ENCODE measurements at places on chromosomes 3 and 15. TPM values are rescaled to one million over a fixed set of nuclear protein-coding genes. Genes with fewer than 3 reads are reported as not detected.

- H3K27me3 ChIP-seq: peaks cover 27% of the 10 kb centered on the region
- peaks cover 8% of the 10 kb centered on the region for H3K4me1 ChIP-seq
- no peak overlapping the region for H3K4me3 ChIP-seq
- H3K36me3 ChIP-seq: no peaks in the 10 kb centered on the region
- H3K27ac ChIP-seq: no peak overlapping the region
Observed at GRCh38 chr3:126540951-126541627, 17.1 kb downstream of the CHST13 start.

DNA sequence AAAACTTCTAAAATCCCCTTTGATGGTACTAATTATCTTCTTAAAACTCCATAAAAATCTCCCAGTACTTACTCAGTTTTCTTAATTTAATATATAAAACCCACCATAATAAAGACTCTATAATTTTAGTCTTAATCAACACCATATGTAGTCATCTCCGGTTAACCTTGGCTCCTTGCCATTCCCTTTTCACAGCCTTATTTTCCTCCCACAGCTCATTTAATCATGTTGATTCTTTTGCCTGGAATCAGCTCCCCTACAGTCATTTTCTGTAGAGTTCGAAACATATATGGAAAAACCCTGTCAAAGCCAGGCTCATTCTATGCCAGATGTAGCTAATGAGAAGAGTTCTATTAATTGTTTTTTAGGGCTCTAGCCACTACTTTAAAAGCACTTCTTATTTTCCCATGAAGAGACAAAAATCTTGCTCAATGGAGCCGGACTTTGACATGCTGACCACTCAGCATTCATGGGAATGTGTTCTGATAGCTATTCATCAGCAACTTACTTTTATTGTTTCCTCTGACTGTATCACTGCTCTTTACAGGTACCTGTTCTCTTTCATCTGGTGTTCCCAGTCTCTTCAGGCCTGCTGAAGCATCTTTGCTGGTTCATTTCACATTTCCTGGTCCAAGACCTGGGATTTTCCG is 573.4 kb downstream of the NAALADL2 start:
- no peaks in the 10 kb centered on the region for H3K36me3 ChIP-seq
- H3K27me3 ChIP-seq: no peaks in the 10 kb centered on the region
- no peaks in the 10 kb centered on the region for H3K4me1 ChIP-seq
- H3K4me3 ChIP-seq: no peak overlapping the region
- no peak for DNase-seq

Gene ESYT3
- 40.3 TPM for total RNA-seq

DNA sequence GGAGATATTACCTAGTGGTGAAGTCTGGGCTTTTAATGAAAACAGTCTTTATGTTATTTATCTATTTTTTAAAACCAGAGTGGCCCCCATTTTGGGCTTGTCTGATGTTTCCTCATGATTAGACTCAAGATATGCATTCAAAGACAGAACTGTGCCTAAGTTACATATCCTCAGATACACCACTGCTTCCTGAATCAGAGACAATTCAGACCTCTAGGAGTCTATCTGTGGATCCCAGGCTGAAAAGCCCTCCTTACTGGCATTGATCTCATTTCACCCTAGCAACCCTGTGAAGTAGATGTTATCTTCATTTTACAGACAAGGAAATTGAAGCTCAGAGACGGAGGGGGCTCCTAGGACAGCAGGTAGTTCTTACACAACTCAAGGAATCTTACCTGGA is 16.8 kb upstream of the TGM5 start:
- H3K4me3 ChIP-seq: no peak overlapping the region
- DNase-seq: no peak
- peaks cover 10% of the 10 kb centered on the region for H3K27me3 ChIP-seq
- no peak overlapping the region for H3K27ac ChIP-seq
- H3K36me3 ChIP-seq: no peaks in the 10 kb centered on the region

Gene DUOX2
- 4.0 TPM for total RNA-seq

DNA sequence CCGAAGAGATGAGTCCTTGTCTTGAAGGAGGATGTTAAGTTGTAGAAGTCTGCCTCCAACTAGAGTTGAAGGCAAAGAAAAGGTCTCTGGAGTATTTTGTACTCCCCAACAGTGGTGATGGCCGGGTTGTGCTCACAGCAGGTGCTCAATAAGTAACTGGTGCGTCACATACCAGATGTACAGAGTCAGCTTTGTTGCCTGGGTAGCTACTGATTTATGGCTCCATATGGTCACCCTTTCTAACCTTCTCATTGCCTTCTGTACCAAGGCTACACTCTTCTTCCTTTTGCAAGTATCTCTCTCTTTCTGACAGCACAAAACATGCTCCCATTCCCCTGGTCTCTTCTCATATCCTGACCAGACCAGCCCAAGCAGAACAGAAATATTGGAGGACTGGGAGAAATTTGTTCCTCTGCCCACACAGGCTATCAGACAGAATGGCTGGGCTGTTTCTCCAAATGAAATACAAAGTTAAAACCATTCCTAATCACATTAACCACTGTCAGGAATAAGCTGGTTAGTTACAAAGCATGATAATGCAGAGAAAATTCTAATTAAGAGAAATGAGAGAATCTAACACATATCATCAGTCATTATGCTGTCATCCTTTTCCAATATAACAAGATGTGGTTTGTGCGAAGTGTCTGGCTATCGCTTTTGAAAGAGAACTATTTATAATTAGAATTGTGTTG is 150.1 kb upstream of the LRRN1 start:
- H3K27me3 ChIP-seq: no peaks in the 10 kb centered on the region
- H3K36me3 ChIP-seq: no peaks in the 10 kb centered on the region
- H3K4me3 ChIP-seq: no peak overlapping the region
- H3K4me1 ChIP-seq: no peaks in the 10 kb centered on the region

Gene SHC4
- total RNA-seq: 0.68 TPM

DNA sequence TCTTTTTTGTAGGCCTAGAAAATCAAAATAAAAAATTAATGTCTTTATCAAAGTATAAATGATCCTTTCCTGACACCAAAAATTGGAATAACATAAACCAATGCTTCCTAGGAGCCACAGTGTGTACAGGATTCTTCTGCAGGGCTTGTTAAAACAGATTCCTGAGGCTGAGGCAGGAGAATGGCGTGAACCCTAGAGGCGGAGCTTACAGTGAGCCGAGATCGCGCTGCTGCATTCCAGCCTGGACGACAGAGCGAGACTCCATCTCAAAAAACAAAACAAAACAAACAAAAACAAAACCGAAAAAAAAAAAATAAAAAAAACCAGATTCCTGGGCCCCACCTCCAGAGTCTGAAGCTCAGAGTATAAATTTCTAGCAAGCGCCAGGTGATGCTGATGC is 78.0 kb downstream of the PEX5L start:
- no peak for DNase-seq
- H3K4me1 ChIP-seq: no peaks in the 10 kb centered on the region
- no peak overlapping the region for H3K4me3 ChIP-seq
- no peaks in the 10 kb centered on the region for H3K36me3 ChIP-seq
- H3K27me3 ChIP-seq: no peaks in the 10 kb centered on the region

- DNase-seq: no peak
- H3K27ac ChIP-seq: no peak overlapping the region
- no peaks in the 10 kb centered on the region for H3K36me3 ChIP-seq
- H3K4me3 ChIP-seq: no peak overlapping the region
- H3K4me1 ChIP-seq: no peaks in the 10 kb centered on the region
- H3K27me3 ChIP-seq: no peaks in the 10 kb centered on the region
Observed at GRCh38 chr3:125767641-125768040, 172.3 kb upstream of the OSBPL11 start.

Gene UBA3
- total RNA-seq: 48.3 TPM

All from lower lobe of right lung (tissue), 2 donors.